Karpas-422 (cell line): ENCODE measurements at places on chromosomes 11 and 22. TPM values are rescaled to one million over a fixed set of nuclear protein-coding genes. Genes with fewer than 3 reads are reported as not detected.

The UBQLNL gene
- total RNA-seq: 0.43 TPM in 1 of 2 replicates, not detected in the other

The ART1 gene
- not detected in 2 replicates for total RNA-seq

The DRD4 gene
- not detected in 2 replicates for total RNA-seq

The TSPAN32 gene
- not detected in 2 replicates for total RNA-seq

The ZBTB16 gene
- total RNA-seq: not detected in 2 replicates

The PGAP2 gene
- total RNA-seq: 27.0 and 43.2 TPM in 2 replicates

The FAM111B gene
- 10.7 and 19.9 TPM in 2 replicates for total RNA-seq

The PNPLA5 gene
- not detected in 2 replicates for total RNA-seq

The SLC7A4 gene
- total RNA-seq: not detected in 2 replicates

The KCNJ5 gene
- total RNA-seq: not detected in 2 replicates

The GAS2 gene
- 0.86 TPM in 1 of 2 replicates, not detected in the other for total RNA-seq

DNA sequence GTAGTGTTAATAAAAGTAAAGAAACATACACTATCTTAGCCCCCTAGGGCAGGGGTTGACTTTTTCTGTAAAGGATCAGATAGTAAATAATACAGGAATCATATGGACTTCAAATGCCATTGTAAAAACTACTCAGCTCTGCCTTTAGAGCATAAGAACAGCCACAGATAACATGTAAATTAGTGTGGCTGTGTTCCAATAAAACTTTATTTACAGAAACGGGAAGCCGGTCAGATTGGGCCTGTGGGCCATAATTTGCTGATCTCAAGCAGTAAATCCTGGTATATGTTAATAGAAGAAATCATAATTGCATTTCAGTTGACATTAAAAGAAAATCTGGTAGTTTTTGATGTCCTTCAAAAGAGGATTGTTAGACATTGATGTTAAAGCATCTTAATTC, 76.5 kb downstream of the ZC3H12C start:
- no peaks in the 10 kb centered on the region for H3K4me1 ChIP-seq
- H3K27me3 ChIP-seq: no peaks in the 10 kb centered on the region
- H3K36me3 ChIP-seq: no peaks in the 10 kb centered on the region
- no peak for DNase-seq
- no peak overlapping the region for H3K4me3 ChIP-seq

DNA sequence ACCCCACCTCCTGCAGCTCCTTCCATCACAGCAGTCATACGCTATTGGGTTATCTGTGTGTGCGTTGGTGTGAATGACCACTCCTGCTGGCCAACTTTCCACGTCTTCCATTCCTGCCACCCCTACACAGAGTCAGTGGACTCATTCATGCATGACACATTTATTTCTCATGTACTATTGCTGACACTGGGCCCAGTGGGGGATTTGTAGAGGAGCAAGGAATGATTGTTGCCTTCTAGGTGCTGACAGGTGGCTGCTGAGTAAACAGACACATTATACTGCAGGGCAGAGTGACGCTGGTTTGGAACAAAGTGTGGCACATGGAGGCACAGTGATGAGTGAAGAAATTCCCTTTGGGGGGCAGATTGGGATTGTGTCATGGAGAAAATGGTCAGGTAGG, 113.9 kb downstream of the CCDC81 start:
- H3K4me3 ChIP-seq: no peak overlapping the region
- no peak for DNase-seq
- no peaks in the 10 kb centered on the region for H3K27me3 ChIP-seq
- no peaks in the 10 kb centered on the region for H3K4me1 ChIP-seq

DNA sequence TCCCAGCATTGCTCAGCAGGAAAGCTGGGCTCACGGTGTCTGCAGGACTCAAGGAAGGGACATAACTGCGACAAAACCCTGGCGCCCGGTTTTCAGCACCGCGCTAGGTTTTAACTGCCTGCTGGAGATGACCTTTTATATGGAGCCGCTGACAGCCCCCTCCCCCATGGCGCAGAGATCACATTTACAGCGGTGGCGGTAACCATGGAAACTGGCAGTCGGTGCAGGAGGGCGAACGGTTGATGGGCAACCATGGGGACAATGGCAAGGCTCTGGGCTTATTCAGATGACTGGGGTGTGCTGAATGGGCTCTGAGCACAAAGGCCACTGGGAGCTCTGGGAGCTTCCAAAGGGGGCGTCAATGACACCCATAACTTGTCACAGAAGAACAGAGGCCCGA, 37.2 kb downstream of the CELSR1 start:
- no peaks in the 10 kb centered on the region; the same call in 1 of the 2 replicates for H3K4me1 ChIP-seq
- no peaks in the 10 kb centered on the region for H3K27me3 ChIP-seq
- H3K36me3 ChIP-seq: no peaks in the 10 kb centered on the region
- no peak overlapping the region for H3K4me3 ChIP-seq
- no peak overlapping the region for H3K27ac ChIP-seq

- DNase-seq: no peak
- H3K27me3 ChIP-seq: no peaks in the 10 kb centered on the region
- H3K4me1 ChIP-seq: no peaks in the 10 kb centered on the region
- H3K27ac ChIP-seq: no peak overlapping the region
- H3K4me3 ChIP-seq: no peak overlapping the region
Observed at GRCh38 chr11:23789200-23789853, 707.5 kb upstream of the LUZP2 start.

DNA sequence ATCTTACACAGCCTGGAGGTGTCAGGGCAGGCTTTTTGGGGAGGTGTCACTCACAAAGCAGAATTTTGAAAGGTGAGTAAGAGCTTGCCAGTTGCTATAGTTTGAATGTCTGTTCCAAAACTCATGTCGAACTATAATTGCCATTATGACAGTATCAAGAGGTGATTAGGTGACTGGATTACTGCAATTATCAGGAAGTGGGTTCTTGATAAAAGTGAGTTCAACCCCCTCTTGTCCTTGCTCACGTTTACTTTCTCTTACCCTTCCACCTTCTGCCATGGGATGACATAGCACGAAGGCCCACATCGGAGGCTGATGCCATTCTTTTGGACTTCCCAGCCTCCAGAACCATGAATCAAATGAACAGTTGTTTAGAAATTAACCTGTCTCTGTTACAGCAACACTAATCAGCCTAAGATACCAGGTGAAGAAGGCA, 4.7 kb upstream of the C11orf86 start:
- no peaks in the 10 kb centered on the region for H3K4me1 ChIP-seq
- no peak for DNase-seq
- H3K36me3 ChIP-seq: no peaks in the 10 kb centered on the region
- H3K4me3 ChIP-seq: no peak overlapping the region
- H3K27ac ChIP-seq: no peak overlapping the region

DNA sequence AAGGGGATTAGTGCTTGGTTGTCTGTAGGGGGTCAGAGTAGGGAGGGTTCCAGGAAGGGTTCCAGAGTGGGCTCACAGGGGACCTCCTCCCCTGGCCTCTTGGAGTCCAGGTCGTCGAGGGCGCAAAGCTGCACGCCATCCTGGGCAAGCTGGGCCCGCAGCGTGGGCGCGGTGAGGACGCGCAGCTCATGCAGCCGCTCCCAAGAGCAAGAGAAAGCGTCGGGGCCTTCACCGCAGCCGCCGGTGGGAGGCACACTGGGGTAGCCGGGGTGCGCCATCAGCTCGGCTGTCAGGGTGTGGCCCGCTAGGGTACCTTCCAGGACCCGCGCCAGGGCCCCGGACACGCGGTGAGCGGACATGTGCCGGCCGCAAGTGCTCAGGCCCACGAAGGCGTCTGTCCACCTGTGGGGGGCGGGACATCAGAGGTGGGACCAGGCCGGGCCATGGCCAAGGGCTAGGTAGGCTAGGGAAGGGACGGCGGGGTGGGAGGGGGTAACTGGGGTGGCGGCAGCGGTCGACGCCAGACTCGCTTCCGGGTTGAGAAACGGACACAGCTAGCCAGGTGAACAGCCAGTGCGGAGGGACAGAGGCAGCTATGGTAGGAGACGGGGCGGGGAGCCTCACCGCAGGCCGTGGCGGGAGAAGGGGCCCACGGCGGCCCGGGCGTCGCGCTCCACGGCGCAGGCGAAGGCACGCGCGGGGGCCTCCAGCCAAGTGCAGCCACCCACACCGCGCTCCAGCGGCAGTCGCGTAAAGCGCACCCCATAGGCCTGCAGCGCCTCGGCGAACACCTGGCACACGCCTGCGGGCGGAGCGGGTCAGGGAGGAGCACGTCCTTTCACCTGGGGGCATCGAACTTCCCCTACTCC, 1.2 kb downstream of the YDJC start:
- H3K4me1 ChIP-seq: peaks cover 52% of the 10 kb centered on the region
- no peak for DNase-seq
- no peaks in the 10 kb centered on the region for H3K27me3 ChIP-seq
- peak overlapping the region; percentile 85 for H3K4me3 ChIP-seq
- H3K27ac ChIP-seq: peak overlapping the region; percentile 89; the same call in 1 of the 2 replicates

- DNase-seq: no peak
- no peak overlapping the region for H3K27ac ChIP-seq
- no peak overlapping the region for H3K4me3 ChIP-seq
- H3K36me3 ChIP-seq: peaks cover 63% of the 10 kb centered on the region
- H3K27me3 ChIP-seq: no peaks in the 10 kb centered on the region
- no peaks in the 10 kb centered on the region for H3K4me1 ChIP-seq
Observed at GRCh38 chr22:32396746-32397145, 15.3 kb downstream of the RTCB start.

- no peak for DNase-seq
- no peak overlapping the region for H3K27ac ChIP-seq
- no peaks in the 10 kb centered on the region for H3K27me3 ChIP-seq
- H3K4me3 ChIP-seq: no peak overlapping the region
Observed at GRCh38 chr22:32618441-32619140, 144.0 kb downstream of the FBXO7 start.

DNA sequence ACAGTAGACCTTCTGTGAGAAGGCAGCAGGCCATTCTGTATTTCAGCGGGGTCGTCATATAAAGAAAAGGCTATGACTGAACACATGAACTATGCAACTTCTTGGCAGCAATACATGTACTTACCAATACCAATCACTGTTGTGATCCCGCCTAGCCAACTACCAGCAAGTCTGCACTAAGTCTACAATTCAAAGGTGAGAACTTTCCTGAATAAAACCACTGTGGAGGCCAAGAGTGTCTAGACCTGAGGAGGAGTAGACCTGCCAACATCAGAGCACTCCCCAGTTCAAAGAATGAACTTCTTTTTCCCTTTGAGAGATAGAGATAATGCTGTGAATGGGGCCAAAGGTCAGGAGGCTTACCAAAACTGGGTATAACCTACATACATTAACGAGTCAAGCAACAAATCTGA, 108.2 kb downstream of the SIK3 start:
- H3K4me3 ChIP-seq: no peak overlapping the region
- H3K36me3 ChIP-seq: no peaks in the 10 kb centered on the region
- H3K27me3 ChIP-seq: no peaks in the 10 kb centered on the region
- H3K27ac ChIP-seq: no peak overlapping the region
- H3K4me1 ChIP-seq: no peaks in the 10 kb centered on the region
